Stimulated activated CD4-positive, alpha-beta T cell treated with anti-CD3 and anti-CD28 coated beads, Interleukin-12 subunit alpha, Interleukin-12 subunit beta, amount 100 ng/mL, for 48 hours (primary cell): ENCODE measurements at places on chromosomes 6 and 20.

DNA sequence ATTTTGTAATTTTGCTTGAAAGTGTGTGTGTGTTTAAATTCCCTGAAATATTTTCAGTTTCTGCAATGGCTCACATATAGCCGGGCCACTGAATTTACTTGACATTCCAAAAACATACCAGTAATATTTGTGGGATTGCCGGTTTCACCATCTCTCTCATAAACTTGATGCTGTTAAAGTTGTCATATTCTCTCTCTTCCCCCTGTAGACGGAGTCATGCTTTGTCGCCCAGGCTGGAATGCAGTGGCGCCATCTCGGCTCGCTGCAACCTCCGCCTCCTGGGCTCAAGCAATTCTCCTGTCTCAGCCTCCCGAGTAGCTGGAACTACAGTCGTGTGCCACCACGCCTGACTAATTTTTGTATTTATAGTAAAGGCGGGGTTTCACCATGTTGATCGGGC, 122.1 kb downstream of the TIAM2 start:
- DNase-seq = no peak

DNA sequence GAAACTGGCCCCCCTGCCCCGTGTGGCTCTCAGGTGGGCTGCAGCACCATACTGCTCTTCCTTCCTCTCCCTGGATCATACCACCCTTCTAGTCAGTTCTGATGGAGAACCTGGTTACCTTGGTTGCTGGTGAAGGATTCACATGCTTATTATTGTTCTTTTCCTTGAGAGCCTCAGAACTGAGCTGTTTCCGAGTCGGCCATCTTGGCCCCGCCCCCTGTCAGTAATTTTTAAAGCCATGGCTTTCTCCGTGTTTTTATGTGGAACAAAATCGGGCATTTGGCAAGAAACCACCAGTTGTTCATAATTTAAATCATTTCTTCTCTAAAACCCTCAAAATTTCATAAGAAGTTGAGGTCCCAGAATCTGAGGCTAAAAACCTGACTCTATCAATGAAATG, 493.8 kb downstream of the NKAIN2 start:
- no peak for DNase-seq

DNA sequence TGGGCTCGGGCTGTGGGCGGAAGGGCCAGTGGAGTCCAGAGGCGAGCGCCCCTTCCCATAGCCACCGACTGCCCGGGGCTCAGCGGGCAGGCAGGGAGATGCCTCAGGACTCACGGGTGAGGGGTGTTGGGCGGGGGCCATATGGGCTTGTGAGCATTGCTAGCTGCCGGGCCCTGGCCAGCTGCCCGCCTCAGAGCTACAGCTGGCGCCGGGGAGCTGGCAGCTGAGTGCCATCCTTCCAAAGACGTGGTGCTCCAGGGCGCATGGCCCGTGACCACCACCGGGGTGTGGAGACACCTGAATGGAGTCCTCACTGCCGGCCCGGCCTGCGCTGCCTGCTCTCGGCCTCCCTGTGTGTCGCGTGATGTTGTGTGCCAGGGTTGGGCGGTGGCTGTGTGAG, 10.6 kb upstream of the RBBP8NL start:
- DNase-seq = no peak

GRCh38 chr20:63124092-63124781, 91.7 kb downstream of the YTHDF1 start:
- DNase-seq = no peak

- no peak for DNase-seq
Observed at GRCh38 chr6:146741609-146742008, 142.8 kb downstream of the ADGB start.

- no peak for DNase-seq
Observed at GRCh38 chr6:110492584-110492983, 16.2 kb upstream of the SLC22A16 start.

DNA sequence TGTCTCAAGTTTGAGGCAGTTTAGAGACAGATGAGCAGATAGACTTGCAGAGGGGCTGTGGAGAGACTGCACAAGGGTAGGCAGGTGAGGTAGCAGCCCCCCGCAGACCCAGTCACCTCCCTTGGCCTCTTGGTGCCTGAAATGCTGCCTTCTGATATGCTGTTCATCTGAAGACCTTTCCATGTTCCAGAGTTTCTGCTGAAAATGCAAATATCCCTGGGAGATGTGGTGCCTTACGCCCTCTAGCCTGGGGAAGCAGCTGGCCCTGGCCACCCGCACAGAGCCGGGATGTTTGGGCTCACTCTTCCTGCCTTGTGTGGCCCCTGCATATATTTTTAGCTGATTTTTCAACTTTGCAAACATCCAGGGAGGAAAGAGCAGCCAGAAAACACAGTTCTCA, 51.4 kb downstream of the TMEM242 start:
- no peak for DNase-seq

DNA sequence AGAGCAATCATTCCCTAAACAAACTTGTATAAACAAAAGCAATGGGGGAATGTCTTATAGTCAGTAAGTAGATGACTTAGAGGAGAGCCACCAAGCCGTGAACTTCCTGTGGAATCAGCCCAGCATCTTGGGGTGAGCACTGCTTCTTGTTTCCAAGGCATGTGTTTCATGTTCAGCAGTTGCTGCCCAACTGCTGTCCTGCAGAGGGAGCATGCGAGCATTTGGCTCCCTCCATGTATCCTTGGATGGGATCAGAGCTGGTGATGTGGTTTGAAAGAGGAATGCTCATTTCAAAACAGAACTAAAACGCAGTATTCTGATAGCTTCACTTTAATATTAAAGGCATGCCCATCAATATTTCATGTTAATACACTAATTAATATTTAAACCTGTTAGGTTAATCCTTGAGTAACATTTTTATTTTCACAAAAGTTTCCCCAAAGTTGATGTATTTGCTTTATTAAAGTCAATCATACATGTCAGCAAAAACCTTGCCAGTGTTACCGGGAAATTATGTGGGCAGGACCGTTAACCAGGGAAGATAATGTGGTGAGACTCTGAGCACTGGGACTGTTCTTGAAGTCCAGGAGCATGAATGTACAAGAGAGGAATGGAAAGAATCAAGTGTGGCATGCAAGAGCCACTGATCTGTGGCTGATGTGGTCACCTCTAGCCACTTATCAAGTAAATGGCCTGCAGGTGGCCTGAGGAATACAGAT, 172.1 kb upstream of the GGTLC1 start:
- DNase-seq = peak; percentile 5

DNA sequence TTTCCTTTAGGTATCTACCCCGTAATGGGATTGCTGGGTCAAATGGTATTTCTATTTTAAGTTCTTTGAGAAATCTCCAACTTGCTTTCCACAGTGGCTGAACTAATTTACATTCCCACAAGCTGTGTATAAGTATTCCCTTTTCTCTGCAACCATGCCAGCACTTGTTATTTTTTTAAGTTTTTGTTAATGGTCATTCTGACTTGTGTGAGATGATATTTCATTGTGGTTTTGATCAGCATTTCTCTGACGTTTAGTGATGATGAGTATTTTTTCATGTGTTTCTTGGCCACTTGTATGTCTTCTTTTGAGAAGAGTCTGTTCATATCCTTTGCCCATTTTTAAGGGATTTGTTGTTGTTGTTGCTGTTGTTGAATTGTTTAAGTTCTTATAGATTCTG, 871.1 kb downstream of the KIF16B start:
- no peak for DNase-seq

GRCh38 chr6:82072751-82073150, 174.8 kb downstream of the IBTK start:
- DNase-seq = no peak
